Activated CD4-positive, alpha-beta T cell treated with anti-CD3 and anti-CD28 coated beads, Interleukin-2, amount 50 U/mL, for 4 hours (primary cell): ENCODE measurements at places on chromosomes 1 and 21.

DNA sequence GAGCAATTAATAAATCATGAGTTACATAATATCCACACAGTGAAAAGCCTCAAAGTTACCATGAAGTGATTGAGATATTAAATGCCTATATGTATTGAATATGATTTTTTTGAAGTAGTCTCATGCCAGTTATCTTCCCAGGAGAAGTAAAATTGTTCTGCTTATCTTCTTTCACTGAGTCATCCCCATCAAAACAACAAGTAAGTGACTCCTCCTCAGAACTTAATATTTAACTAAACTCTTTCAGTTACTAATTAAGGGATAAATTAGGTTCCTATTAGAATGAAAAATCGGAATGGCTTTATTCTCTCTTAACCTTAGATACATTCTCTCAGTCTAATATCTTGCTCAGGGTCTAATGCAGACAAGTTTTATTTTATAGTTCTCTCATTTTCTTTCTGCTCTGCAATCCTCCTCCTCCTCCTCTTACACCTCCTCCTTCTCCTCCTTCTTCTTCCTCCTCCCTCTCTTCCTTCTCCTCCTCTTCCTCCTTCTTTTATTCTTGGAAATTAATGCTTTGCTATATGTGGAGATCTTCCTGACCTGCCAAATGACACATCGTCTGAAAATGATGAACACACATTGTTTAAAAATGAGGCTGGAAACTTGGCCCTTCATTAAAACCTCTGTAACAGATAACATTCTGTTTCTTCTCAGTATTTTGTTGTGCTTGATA lies 110.9 kb downstream of the RUNX1 start:
- no peak for DNase-seq

DNA sequence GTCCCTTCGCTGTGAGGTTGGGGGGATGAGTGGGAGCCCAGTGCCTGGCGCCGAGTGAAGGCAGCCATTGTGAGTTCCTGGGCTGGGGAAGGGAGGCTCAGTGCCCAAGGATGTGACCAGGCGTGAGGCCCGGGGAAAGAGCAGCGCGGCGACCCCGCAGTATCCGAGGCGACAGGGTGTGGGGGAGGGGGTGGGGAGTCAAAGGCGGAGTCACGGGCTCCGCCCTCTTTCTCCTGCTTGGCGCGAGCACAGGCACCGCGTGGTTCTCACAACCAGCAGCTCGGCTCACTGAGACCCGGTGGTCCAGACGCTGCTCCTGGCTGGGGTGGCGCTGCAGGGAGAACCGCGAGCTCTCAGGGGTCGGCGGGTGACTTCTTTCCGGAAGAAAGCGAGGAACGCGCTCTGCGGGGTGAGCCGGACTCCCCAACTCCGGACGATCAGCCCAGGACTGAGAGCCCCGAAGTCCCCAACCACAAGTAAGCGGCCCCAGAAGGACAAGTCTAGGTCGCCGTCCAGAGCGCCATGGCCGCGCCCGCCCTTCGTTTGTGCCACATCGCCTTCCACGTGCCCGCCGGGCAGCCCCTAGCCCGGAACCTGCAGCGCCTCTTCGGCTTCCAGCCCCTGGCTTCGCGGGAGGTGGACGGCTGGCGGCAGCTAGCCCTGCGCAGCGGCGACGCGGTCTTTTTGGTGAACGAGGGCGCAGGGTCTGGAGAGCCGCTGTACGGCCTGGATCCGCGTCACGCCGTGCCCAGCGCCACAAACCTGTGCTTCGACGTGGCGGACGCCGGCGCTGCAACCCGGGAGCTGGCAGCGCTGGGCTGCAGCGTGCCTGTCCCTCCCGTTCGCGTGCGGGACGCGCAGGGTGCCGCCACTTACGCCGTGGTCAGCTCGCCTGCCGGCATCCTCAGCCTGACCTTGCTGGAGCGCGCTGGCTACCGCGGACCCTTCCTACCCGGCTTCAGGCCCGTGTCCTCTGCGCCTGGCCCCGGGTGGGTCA lies at the start of gene HPDL:
HPDL (plus strand) TSS at position 269 of the 997 bp plus-strand sequence; CDS start at position 523, 254 bp downstream.
- peak; percentile 61 for DNase-seq

GRCh38 chr1:230403442-230403841 lies 22.7 kb downstream of the PGBD5 start:
- DNase-seq = no peak

DNA sequence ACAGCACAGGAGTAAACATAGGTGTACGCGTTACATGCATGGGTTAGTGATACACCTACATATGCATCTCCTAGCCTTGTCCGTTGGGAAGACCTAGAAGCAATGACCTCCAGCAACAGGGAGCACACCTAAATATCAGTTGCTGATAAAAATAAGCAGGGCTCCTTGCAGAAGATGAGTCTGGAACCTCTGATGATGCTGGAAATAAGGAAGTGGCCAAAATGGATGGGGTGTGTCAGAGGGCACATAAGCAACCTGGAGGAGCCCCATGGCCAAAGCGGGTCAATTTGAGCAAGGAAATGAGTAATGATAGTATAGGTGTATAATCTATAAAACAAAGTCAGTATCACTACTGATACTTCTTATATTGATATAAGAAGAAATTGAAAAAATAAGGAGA lies 13.7 kb downstream of the ADARB1 start:
- DNase-seq = no peak

DNA sequence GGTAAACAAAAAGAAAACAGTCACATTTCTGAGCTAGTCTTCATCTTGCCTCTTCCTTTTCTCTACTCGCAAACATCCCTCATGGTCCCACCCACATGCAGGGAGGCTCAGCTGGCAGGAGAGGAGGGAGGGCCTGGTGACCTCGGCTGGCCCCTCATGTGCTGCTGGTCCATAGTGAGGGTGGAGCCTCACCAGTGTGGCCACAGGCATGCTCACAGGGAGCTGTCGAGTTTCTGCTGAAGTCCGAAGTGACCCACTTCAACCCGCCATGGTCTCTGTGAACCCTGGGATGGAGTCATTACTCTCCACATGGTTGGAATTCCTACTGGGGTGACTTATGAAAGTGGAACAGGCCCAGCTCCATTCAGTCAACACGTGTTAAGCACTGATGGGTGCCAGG lies 253.4 kb downstream of the RHOU start:
- no peak for DNase-seq

GRCh38 chr1:179708434-179709195 lies 34.5 kb upstream of the FAM163A start:
- no peak for DNase-seq

- no peak for DNase-seq
Observed at GRCh38 chr1:114274621-114275317, 121.1 kb upstream of the SYT6 start.
